Dermis microvascular lymphatic vessel endothelial cell (primary cell): ENCODE measurements at places on chromosomes 2 and 18.

- DNase-seq, result no peak
These were observed 339.2 kb downstream of the ARHGAP15 start for GRCh38 chr2:143468341-143468888.

GRCh38 chr2:85758361-85759256 lies 4.8 kb downstream of the ATOH8 start:
- DNase-seq, result no peak

DNA sequence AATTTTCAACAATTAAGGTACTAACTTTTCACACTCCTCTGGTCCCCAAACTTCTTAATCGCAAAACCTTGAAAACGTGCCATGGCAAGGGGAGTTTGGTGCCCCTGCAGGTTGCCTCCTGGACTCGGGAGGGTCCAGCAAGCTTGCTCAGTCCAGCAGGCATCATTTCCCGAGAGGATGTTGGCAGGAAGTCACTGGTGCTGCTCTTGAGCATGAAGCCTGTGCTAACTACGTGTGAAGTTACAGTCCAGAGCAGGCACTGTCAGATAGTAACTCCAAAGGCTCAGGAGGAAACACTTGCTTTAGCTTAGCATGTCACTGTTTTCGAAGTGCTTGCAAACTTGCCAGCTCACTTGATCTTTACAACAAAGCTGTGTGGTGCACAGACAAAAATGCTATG lies 215.4 kb downstream of the MYCN start:
- no peak for DNase-seq

DNA sequence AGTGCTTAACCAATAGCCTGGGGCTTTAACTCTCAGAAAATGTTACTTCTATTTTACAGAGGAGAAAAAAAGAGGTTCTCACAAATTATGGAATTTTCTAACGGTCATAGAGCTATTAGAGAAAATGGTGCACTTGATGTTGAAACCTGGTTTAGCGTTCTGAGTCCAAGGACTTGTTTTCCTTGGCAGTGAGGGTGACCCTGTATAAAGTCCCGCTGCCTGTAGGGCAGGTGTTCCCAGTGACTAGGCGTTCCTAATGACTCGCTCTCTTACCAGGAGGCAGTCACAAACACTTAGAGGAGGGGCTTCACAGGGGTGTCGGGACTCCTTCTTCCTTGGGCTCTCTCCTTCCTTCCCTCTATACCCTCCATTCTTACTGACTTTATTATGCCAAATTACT lies 175.8 kb downstream of the ACTR3 start:
- DNase-seq, result no peak

- no peak for DNase-seq
These were observed 279.8 kb downstream of the TNS1 start for GRCh38 chr2:217722883-217723472.

DNA sequence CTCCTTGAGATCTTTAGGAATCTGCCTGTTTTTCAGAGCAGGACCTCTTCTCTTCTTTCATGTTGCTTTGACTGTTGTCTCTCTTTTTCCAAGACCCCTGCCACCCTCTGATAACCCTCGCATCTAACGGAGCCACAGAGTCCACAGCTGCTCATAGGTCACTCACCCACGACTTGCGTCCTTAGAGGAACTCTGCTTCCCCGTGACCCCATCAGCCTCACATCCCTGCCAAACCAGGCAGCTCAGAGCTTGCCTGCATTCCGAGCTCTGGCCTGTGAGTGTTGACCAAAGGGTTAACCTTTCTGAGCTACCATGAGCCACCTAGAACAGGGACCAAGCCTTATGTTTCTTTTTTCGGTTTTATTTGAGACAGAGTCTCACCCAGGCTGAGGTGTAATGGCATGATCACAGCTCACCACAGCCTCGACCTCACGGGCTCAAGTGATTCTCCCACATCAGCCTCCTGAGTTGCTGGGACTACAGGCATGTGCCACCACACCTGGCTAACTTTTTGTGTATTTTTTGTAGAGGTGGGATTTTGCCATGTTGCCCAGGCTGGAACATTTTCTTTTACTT lies 36.4 kb downstream of the CABLES1 start:
- no peak for DNase-seq

- no peak for DNase-seq
These were observed 70.8 kb upstream of the CTAGE1 start for GRCh38 chr18:22488554-22488953.

- DNase-seq, result no peak
These were observed 69.9 kb downstream of the CTAGE1 start for GRCh38 chr18:22347606-22348511.

DNA sequence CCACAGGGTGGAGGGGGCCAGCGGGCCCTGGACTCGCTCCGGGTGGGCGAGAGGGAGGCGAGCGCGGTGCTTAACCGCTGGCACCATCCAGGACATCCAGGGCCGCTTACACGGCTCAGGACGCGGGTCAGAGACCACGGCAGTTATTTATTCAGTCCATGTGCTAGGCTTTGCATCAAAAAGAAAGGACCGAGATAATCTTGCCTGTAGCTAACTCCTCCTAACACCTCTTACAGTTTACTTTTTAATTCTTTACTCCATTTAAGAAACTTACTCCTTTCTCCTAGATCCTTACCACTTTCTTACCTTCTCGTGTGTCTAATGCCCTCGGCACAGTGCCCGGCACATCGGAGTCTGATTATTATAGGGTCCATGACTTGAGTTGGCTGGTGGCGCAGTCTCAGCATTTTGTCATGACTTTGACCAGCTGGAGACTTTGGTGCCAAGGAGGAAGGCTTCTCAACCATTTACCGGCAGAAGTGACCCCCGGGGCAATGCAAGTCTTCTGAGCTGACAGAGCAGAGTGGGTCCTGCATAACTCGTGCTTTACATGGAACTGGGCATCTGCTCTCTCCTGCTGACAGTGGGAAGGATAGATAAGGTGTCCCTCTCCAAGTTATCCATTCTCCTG lies 503 bp downstream of the ANXA4 start:
- DNase-seq, result peak; percentile 34

DNA sequence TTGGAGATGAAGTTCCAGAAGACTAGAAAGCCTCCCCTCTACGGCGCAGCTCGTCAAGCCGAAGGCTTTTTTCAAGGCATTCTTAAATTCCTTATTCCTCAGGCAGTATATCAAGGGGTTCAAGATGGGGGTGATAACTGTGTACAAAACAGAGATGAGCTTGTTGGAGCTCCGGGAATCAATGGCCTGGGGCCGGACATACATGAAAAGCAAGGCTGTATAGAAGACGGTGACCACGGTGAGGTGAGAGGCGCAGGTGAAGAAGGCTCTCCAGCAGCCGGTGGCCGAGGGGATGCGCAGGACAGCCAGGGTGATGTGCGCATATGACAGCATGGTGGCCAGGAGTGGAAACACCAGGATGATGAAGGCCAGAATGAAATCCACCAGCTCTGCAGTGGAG lies 8.2 kb downstream of the OR6B3 start:
- no peak for DNase-seq

GRCh38 chr2:224799691-224800090 lies 83.5 kb upstream of the CCDC195 start:
- DNase-seq, result no peak

GRCh38 chr2:12361506-12361905 lies 355.2 kb upstream of the TRIB2 start:
- DNase-seq, result no peak

DNA sequence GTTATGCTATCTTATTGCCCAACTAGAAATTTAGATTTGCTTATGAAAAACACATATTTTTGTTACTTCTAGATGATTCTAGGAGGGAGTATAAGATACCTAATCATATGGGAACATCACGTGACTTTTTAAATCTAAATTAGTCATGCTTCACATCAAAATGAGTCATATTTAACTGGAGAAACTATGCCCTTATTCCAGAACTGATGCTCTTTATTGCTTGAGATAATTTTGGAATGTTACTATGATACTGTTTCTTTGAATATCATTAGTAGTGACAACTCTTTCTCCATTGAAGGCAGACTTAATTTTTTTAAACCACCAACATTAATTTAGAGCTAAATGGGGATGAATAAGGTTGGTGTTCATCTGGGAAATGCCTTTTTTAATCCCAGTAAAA lies 19.9 kb upstream of the ELAC1 start:
- DNase-seq, result no peak

DNA sequence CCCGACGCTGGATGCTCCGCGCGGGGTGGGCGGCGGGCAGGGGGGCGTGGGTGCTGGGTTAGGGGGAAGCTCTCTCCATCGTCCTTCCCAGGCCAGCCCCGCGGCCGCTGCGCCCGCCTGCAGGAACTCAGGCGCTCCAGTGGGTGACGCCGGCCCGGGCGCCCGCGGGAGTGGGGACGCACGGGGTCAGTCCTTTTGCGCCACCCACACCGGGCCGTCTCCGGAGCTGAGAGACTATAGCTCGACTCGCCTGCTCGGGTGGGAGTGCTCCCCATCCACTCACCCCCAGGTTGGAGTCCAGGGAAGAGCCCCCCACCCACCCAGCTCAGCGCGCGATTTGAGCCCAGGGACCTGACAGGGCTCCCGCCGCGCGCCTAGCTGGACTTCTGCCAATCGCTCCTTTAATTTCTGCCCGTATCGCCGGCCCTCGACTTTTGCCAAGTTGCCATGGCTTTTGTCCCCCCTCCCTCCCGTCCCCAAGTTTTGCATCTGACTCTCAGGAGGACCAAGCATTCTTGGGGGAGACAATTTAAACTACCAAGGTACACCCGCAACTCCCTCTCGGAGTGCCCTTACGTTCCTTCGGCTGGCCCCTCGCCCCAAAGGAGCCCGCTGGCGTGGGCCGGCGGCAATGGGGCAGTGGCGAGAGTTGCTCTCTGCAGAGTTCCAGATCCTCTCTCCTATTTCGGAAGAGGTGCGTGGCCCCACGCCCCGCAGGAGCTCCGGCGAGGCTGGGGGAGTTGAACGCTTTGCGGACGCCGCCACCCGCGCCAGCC lies 205.8 kb upstream of the SMAD2 start:
- no peak for DNase-seq

GRCh38 chr2:8996006-8996405 lies 7.5 kb downstream of the MBOAT2 start:
- DNase-seq, result no peak

- DNase-seq, result no peak
These were observed 50.4 kb downstream of the CLIP4 start for GRCh38 chr2:29165362-29166241.

GRCh38 chr2:237590272-237591140 lies at the start of gene RAB17:
Gene RAB17, minus strand, starts transcription at chr2:237590734. Its CDS starts 4,580 bp downstream, at chr2:237586154.
- DNase-seq, result no peak

- DNase-seq, result peak; percentile 70
These were observed 3.0 kb upstream of the IRS1 start for GRCh38 chr2:226802573-226802972.

DNA sequence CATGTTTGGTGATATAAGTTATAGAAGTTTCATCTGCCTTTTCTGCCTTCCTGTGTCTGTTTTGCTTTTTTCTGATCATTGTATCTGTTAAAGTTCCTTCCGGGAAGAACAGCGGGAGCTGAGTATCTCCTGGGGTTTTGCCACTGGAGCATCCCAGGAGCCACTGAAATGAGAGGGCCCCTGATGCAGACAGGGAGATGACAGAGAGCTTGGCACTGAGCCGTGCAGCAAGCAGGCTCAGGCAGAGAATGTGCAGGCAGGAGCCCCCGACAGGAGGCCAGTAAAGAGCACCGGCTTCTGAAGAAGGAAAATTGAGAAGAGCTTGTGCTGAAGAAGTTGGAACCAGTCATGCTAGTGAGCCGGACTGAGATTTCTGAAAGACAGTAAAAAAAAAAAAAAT lies 137.8 kb downstream of the TDRD15 start:
- no peak for DNase-seq

GRCh38 chr2:213703406-213704098 lies 419.3 kb downstream of the SPAG16 start:
- DNase-seq, result no peak

DNA sequence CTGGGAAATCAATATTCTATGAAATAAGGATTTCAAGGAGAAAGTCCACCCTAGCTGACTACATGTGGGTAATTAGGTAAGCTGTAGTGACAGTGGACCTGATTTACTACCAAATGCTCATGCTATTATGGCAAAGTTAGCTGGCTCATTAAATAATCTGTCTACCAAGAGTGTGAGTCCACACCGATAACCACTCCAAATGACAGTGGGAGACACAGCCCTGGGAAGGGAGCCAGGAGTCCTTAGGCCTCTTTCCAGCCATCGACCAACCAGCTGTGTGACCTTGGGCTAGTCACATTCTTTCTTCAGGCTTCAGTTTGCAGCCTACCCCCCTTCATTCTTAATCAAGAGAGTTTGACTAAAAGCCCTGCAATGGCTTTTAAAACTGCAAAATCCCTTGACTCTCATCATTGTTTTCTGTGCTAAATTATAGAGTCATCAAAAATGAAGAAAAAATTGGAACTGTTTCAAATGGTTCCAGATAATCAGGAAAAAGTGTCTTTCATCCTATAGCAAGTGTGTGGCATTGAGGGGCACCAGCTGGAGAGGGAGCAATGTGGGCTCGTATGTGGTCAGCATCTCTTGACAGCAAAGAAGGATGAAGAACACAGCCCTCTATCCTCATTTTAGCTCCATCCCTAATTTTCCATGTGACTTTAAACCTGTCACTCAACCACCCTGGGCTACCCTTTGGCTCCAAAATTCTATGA lies 45.6 kb upstream of the SLC14A2 start:
- DNase-seq, result no peak

DNA sequence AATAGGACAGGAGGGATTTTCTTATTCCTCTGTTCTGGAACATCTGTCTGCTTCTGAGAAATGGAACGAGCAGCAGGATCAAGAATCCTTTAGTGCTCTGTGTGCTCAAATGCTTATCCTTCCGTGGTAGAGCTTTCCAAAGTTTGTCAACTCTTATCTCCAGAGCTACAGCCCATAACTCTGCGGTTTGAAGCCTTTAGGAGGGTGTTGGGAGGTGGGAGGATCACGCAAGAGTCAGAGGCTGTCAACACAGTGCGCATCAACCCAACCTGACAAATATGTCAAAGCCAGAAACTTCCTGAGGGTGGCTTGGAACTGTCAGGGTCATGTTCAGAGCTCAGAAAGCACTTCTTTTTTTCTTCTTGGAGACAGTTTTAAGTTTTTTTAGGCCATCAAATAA lies 95.9 kb downstream of the CRIM1 start:
- DNase-seq, result no peak

- DNase-seq, result no peak
These were observed 17.9 kb upstream of the EHBP1 start for GRCh38 chr2:62687636-62688035.
